OCI-LY7 (cell line): ENCODE measurements at places on chromosomes 16 and 17.

GRCh38 chr17:14098246-14098645, 28.9 kb downstream of the COX10 start:
- DNase-seq = no peak

GRCh38 chr17:71780596-71780995, 340.2 kb upstream of the SOX9 start:
- DNase-seq = no peak

DNA sequence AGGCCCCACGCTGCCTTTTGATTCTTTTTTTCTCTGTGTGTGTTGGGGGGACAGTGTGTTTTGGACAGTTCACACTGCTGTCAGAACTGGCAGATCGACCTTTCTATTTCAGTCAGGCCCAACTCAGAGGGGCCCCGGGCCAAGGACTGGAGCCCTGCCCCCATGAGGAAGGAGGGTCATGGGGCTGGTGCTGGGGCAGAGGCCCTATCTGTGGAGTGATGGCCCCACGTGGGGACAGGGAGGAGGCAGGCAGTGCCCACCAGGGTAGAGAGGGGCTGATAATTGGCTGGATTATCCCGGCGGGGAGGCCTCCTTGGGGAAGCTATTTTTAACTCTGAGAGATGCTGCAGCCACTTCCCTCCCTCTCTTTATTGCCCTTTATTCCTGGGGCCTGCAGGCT, 5.7 kb upstream of the KCNJ12 start:
- DNase-seq = peak; percentile 18

- DNase-seq = peak; percentile 80
These were observed 4.2 kb downstream of the TRADD start for GRCh38 chr16:67155295-67156142.

DNA sequence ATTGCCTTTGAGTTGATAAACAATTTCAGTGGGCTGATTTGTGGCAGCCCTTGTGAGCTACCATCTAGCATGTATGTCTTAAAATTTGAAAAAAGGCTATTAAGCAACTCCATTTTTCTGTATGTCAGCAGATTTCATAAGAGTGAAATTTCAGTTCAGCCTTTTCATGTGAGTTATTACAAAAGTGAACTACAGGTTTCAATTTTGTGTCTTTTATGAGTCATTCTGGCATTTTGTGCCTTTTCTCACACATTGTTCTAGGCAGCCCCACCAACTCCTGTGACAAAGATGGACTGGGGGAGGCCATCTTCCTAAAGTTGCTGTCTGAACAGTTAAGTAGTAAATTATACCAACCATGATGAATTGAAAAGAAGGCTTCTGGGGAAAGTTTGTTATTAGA, 52.1 kb downstream of the USP10 start:
- no peak for DNase-seq

DNA sequence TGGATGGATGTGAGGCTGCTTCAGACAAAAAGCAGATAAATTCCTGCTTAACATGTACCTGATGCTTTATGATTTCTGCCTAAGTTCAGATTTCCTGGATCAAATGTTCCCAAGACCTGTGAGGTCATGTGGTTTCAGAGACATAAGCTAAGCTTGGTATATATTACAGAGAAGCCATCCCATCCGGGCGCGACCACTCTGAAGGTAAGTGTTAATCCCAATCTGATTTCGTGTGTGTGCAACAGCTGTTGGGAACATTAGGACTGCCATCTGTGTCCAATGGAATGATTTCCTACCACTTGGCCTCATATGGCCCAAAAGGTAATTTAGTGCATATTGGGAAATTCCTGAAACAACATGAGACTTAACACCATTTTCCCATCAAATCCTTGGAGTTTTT, 199.1 kb downstream of the HS3ST3B1 start:
- DNase-seq = no peak

- no peak for DNase-seq
These were observed 374.0 kb upstream of the ASIC2 start for GRCh38 chr17:33667052-33667509.

GRCh38 chr17:47717979-47718621, 14.9 kb upstream of the TBX21 start:
- DNase-seq = no peak

DNA sequence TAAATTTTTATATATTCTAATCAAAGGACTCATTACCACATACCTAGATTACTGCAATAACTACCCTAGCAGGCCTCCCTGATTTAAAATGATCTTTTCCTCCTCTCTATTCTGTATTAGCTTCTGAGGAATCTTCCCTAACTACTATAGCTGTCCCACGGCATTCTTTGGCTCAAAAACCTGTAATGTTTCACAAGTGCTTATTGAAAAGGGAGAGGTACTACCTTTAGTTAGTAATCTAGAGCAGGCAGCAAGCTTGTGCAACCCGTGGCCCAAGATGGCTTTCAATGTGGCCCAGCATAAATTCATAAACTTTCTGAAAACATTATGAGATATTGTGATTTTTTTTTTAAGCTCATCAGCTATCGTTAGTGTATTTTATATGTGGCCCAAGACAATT, 71.0 kb upstream of the CORO6 start:
- no peak for DNase-seq

- DNase-seq = no peak
These were observed 13.1 kb downstream of the SLC38A8 start for GRCh38 chr16:84029297-84030047.
